Posterior cingulate gyrus (tissue), 11 donors: ENCODE measurements at places on chromosomes 12 and 14.

DNA sequence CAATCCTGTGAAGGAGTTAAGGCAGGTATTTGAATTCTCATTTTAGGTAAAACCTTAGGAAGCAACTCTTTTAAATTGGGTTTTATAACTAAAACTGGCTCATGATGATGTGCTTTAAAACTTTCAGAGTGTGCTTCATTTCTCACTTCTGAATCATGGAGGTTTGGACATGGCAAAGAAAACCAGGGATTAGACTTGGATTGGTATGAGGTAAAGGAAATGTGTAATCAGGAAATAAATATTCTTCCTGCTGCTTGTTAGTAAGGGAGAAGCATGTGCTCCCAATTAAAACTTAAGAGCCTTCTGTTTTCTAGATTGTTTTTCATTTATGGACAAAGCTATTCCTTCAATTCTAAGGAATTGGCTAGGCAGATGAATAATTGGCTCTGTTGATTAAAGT lies 57.4 kb downstream of the FBXO33 start:
- no peak for DNase-seq

DNA sequence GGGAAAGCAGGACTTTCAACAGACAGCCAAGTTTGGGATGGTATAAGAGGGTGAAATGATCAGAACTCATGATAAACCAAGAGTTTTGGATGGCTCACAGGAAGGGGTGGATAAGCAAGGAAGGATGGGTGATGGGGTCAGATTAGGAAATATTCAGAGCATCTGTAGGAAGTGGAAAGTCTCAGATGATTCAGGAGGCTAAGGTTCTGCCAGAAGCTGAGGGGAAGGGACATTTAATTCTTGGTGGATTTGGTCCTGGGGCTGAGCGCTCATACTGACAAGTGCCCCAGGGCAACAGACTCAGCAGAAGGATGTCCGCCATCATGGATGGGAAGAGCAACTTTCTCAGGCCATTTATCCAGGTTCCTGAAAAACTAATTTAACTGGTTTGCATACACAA lies 28.4 kb upstream of the BDKRB2 start:
- no peak for DNase-seq

GRCh38 chr12:92528586-92528985 lies 174.2 kb upstream of the PLEKHG7 start:
- DNase-seq: no peak

DNA sequence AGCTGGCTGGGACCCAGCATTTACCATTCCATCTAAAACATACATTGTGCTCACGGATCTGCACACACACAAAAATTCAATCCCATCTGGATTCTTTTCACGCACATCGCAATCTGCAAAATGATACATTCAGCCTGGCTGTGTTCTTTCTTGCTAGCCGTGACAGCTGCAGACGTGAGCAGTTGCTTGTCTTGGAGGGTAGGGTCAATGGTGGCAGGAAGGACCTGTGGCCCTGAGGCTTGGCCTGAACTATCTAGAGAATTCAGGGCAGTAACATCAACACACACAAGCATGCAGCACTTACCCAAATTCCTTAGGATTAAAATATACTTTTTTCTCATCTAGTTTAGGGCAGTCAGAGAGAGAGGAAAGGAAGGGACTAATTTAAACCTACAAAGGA lies 72.0 kb downstream of the DICER1 start:
- no peak for DNase-seq

DNA sequence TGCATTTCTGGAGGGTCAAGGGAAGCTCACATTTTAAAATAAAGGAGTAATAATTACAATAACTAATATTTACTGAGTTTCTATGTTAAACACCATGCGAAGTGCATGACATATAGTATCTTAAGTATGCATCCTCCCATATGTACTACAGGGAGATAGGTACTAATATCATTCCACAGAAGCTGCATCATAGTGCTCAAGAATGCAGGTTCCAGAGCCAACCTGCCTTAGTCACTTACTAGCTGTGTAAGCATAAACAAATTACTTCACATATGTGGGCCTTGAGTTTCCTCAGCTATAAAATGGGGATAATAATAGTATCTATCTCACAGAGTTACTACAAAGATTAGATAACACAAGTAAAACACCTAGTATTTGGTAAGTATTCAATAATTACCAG lies 18.3 kb downstream of the ARMH4 start:
- DNase-seq: no peak

DNA sequence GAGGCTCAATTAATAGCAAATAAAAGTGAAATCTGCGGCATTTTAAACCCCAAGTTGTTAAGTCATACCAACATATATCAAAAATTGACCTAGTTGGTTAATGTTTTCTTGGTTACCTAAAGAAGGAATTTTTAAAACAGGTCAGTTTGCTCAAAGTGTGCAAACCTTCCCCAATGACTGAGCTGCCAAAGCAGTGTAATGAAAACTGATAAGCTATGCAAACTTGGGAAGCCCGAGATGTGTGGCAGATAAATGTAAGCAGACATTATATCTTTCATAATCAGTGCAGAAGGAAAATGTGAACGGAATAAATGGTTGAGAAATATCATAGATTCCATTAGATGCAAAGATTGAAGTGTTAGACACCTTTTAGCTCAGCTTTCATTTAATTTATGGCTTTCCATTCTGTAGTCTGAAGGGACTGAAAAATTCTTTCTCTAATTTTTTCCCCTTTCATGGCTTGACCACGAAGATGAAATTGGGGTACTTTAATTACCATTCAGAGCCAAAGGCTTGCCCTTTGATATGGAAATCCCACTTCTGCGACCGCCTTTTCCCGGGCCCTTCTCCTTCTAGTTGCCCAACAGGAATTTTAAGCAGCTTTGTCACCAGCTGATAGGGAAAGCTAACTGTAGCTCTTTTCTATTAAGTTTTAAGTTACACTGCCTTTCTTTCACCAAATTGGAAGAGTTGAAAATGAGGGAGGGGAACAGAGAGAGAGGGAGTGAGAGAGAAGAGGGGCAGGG lies 306.6 kb upstream of the SOX5 start:
- DNase-seq: no peak

DNA sequence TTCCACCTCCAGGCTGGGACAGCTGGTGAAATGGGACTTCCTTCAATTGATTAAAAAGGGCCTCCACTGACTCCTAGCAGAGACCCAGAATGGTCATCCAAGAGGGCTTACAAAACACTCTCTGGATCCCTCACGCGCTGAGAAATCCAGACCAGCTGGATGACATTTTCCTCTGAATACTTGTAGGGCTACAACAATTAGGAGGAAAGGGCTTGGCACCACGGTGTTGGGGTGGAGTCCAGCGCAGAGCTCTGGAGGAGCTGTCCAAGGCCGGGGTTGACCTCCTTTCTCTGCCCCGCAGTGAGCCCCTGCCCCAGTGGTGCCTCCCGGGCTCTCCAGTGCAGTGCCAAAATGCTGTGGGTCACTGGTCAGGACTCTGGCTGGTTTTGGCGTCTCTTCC lies 189.0 kb upstream of the CCND2 start:
- DNase-seq: no peak

DNA sequence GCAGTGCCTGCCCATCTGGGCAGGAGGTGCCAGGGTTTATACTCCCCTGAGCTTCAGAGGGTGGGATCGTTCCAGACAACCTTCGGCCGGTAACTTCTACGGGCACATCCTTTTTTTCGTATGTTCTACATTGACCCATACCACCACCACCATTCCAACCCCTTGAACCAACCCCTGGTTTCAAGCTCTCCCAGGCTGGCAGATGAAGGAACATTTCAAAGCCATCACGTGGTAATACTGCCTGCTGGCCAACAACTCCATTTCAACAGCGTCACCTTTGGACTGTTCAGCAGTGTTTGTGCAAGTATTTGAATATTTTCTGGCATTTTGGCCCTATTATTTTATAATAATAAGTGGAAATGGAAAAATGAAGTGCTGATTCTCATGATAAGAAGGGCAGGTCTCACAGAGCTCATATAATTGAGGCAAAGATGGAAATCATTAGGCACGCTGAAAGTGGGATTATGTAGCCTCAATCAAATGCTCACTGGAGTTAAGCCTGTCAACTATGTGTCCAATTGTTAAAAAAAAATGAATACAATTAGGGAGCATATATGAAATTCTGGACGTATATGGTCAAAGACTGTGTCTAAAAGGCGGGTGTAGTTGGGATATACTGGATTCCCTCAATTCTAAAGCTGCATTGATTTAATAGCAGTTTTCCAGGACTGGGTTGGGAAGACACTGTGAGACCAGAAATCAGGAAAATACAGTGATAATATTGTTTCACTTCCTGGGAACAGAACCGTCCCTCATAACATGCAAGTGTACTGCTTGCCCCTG lies 162.1 kb downstream of the ZFP36L1 start:
- DNase-seq: no peak

DNA sequence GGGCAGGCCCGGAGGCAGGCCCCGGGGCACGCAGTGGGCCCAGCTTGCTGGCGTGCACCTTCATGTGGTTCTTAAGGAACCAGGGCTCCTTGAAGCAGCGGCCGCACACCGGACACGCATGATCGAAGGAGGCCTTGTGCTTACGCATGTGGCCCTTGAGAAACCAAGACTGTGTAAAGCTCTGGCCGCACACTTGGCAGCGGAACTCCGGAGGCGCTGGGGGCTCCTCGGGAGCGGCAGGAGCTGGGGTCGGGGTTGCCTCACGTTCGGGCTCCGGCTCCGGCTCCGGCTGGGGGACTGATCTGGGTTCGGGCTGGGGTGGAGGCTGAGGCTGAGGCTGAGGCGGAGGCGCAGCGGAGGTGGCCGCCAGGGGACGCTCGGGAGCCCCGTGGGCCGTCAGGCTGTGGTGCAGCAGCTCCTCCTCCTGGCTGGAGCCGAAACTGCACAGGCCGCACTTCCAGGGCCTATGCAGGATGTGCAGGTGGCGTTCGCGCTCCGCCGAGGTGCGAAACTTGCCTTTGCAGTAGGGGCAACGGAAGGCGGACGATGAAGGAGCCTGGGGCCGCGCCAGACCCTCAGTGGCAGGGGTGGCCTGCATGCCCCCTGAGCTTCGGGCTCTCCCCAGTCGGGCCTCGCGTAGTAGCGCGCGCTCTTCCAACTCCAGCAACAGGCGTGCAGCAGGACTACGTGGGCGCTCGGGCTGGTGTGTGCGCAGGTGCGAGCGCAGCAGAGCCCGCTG lies 6.0 kb downstream of the ZNF219 start:
- DNase-seq: peak; percentile 74

DNA sequence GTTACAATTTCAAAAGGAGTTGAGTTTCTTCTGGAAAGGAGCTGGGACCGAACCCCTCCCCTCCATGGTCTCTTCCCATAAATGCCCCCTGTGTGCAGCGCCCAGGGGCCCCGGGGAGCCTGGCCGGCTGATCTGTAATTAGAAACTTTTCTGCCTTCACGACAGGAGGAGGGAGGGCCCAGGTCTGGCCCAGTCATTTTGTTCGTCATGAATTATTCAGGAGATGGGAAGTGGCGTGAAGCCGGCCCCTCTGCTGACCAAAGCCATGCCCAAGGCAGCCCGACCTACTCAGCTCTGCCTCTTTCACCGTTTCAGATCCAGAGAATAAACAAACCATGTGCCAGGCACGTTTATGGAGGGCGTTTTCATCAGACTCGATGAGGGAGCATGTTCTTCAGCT lies 33.3 kb upstream of the MSI1 start:
- no peak for DNase-seq

DNA sequence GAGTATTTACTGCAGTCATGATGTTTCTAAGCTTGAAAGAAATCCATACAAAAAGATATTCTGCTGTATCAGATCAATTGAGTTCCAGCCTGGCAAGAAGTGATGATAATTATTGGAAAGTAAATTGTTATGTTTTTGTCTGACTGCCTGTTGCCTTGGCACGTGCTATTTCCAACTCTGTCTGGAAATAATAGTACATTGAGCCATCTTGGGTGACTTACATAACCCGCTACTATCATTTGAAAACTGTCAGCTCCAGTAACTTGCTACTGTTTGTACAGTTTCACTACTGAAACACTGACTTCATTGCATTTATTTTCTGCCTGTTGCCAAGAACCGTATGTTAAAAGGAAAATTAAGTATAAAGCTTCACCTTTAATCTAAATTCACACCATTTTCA lies 318.6 kb downstream of the ITPR2 start:
- DNase-seq: no peak

GRCh38 chr12:109760031-109760929 lies 46.7 kb downstream of the FAM222A start:
- DNase-seq: no peak

- DNase-seq: no peak
These were observed 780 bp upstream of the MYO1H start for GRCh38 chr12:109346920-109347319.

DNA sequence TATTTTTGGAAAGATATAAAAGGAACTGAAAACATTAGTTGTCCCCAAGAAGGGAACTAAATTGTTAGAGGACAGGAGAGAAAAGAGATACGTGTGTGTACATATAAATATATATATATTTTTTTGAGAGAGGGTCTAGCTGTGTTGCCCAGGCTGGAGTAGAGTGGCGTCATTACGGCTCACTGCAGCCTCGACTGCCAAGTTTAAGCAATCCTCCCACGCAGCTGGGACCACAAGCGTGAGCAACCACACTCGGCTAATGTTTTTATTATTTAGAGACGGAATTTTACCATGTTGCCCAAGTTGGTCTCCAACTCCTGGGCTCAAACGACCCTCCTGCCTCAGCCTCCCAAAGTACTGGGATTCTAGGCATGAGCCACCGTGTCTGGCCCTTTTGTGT lies 16.2 kb upstream of the NOP2 start:
- DNase-seq: no peak

DNA sequence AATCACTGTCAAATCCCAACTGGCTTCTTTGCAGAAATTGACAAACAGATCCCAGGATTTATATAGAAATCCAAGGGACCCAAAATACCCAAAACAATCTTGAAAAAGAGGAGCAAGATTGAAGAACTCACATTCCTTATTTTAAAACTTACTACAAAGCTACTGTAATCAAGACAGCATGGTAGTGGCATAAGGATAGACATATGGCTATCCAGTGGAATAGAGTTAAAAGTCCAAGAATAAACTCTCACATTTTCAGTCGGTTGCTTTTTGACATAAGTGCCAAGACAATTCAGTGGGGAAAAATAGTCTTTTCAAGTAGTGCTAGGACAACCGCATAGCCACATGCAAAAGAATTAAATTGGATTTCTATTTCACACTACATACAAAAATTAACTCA lies 81.0 kb upstream of the HOXC13 start:
- DNase-seq: no peak

DNA sequence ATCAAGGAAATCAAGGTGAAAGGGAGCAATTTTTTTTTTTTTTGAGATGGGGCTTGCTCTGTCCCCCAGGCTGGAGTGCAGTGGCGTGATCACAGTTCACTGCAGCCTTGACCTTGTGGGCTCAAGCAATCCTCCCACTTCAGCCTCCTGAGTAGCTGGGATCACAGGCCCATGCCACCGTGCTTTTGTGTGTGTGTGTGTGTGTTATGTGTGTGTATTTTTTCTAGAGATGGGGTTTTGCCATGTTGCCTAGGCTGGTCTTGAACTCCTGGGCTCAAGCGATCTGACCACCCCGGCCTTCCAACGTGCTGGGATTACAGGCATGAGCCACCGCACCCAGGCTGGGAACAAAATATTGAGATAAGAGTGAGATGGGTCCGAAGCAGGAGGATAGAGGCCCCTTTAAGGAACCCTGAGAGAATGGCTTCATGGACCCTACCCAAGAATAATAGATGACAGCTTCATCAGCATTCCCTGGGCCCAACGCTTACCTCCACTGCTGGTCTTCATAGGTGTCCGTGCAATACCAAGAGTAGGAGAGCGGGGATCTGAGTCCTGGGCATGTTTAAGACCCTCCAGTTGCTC lies 1.0 kb downstream of the CDCA3 start:
- DNase-seq: no peak

- DNase-seq: no peak
These were observed 196.1 kb downstream of the BCL11B start for GRCh38 chr14:99075771-99076375.
